ENCODE measurements at places on chromosomes 4 and X.

- DNase-seq: no peak
Observed at GRCh38 chr4:123869286-123870215, 473.0 kb downstream of the SPRY1 start.

- no peak for DNase-seq
Observed at GRCh38 chr4:52874948-52875347, 12.8 kb downstream of the RASL11B start.

- no peak for DNase-seq
Observed at GRCh38 chr4:178966644-178967043, 1524.4 kb upstream of the AGA start.

GRCh38 chr4:88583631-88584470 lies 8.4 kb upstream of the HERC3 start:
- DNase-seq: no peak

DNA sequence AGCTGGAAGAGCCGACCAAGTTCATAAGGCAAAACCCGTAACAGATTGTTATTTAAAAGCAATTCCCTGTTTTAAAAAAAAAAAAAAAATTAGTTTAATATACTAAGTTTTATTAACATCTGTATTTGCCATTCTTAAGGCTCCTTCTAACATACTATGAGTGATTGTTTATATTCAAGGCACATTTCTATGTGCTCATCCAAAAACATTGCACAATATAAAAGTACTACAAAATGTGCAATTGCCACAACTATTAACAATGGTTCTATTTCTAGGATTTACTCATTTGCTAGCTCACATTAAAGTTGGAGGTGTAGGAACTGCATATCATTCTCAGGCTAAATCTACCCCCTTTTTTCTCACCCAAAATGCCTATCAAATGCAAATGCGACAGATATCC lies 46.1 kb downstream of the CNOT6L start:
- DNase-seq: no peak

GRCh38 chrX:111349934-111350333 lies 62.1 kb downstream of the DCX start:
- DNase-seq: no peak

DNA sequence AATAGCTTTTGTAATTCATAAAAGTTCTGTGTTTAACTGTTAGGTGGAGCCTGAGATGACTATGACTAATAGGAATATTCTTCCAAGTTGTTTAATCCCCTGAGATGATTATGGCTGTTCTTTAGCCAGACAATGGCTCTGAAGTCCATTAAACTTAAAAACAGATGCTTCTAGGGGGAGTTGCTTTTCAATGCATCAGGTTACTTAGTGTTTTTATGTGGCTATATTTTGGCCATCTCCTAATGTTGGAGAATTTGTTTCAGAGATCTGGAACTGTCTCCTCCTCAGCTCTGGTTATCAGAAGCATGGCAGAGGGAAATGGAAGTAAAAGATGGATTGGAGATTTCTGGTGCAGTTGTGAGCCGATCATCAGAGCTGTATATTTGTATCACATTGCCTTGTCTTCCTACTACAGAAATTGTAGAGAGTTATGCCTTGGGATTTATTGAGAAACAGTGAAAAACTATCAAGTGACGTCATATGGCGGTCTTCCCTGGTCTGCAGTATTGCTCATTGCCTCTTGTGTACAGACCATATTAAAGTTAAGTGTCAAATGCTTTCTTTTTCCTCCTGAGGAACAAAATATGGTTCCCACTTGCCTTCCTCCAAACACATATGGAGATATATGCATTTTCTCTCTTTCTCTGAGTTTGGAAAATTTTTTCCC lies 29.8 kb downstream of the SGMS2 start:
- DNase-seq: no peak

DNA sequence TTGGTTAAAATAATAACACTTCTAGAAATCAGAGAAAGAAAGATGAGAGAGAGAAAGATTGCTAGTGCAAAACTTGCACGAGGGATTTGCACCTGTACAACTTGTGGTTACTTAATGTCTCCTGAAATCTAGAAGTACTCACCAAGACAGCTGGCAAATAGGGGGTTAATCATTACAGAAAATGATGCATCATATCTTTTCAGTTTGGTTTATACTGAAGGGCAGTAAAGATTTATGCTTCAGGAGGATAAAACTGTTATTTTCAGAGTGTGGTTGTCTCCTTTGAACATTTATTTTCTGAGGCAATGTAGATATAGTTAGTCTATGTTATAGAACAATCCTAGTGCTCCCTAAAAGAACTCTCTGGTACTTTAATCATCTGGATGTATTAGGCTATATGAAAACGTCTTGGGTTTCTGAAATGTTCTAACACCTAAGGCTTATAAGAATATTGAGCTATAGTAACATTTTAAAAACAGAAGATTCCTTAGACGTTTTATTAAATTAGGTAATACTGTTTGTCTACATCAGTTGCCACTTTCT lies 13.3 kb downstream of the ATOH1 start:
- no peak for DNase-seq

DNA sequence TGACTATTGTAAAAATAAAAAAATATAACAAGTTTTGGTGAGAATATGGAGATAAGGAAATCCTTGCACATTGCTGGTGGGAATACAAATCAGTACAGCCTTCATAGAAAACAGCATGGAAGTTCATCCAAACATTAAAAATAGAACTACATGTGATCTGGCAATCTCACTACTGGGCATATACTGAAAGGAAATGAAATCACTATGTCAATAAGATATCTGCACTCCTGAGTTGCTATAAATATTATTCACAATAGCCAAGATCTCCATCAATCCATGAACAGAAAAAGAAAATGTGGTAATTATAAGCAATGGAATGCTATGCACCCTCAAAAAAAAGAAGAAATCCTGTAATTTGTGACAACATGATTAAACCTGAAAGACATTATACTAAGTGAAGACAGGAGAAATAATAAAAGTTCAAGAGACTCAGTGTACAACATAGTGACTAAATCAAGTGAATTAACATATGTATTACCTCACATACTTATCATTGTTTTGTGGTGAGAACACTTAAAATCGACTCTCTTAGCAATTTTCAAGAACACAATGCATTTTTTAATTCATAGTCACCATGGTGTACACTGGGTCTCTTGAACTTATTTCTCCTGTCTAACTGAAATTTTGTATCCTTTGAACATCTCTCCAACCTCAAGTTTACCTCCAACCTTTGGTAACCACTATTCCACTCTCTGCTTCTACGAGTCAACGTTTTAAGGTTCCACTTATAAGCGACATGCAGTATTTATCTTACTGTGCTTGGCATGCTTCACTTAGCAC lies 1703.7 kb upstream of the AGA start:
- no peak for DNase-seq

- no peak for DNase-seq
Observed at GRCh38 chrX:19514791-19515614, at the start of gene MAP3K15. Gene MAP3K15, minus strand, starts transcription at chrX:19515508. Its CDS starts 247 bp downstream, at chrX:19515261.

GRCh38 chr4:4574792-4575191 lies 32.9 kb upstream of the STX18 start:
- DNase-seq: peak; percentile 35

DNA sequence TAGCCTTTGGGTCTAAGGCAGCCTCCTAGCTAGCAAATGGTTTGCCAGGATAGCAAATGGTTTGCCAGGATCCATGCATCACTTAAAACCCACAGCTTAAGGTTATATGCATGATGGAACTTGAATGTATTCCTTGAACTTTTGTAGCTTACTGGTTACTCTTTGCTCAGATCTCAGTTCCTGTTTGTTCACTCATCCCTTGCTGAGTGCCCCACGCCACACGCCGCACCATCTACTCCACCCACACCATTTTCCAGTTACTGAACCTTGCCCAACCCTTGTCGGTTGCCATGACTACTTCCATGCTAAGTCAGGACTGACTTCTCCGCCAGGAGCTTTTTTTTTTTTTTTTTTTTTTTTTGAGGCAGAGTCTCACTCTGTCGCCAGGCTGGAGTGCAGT lies 29.5 kb upstream of the XIAP start:
- no peak for DNase-seq

DNA sequence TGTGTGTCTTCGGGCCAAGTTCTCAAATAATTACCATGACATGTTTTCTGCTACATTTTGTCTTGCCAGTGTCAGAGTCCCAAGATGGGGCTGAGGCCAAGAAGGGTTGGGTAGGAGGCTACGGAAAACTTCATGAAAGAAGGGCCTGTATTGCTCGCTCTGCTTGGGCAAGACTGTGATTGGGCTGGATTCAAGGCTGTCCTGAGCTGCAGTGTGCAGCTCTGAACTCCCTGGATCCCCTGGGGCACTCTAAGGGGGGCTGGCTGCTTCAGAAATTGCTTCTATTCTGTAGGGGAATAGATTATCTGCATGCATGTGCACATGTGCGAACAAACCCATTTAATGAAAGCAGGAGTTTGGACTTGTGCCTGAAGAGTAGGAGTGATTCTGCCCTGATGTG lies 13.6 kb downstream of the TSPAN6 start:
- no peak for DNase-seq

DNA sequence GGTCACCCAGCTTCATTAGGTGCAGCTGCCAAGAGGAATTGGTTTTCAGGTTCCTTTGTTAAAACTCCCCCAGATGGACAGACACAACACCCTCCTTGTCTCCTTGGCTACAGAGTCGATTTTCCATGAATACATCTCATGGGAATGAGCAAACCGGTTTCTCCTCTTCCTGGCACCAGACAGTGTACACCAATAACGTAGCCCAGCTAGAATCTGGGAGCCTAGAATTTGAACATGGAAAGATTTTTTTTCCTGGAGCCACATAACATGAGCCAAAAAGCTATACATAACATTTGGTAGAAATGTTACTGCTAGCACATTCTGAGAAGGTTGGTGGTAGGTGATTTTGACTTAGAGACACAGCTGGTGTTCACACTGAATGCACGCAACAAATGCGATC lies 62.9 kb upstream of the SLC34A2 start:
- no peak for DNase-seq

- no peak for DNase-seq
Observed at GRCh38 chr4:67926485-67926884, 36.8 kb downstream of the TMPRSS11A start.

DNA sequence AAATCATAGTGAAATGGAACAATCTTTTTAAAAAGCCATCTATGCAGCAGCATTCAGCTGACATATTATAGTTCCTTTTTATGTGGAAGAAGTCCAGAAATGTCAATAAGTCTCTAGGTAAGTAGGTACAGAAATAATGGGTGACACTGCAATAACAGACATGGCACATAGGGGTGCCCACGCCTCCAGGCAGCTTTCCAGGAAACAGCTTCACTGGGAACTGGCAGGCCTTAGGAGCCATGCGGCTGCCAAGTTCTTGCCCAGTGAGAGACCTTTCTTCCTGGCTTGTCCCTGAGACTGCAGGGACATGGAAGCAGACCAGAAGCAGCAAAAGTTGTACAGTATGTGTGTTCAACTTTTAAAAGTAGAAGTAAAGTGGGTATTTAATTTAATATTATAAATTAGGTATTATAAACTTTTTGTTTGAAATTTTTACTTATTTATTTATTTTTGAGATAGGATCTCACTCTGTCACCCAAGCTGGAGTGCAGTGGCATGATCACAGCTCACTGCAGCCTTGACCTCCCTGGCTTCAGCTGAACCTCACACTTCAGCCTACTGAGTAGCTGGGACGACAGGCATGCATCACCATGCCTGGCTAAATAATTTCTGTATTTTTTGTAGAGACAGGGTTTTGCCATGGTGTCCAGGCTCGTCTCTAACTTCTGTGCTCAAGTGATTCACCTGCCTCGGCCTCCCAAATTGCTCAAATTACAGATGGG lies 12.1 kb upstream of the ETNPPL start:
- no peak for DNase-seq

GRCh38 chrX:122583551-122583950 lies 600.5 kb upstream of the GRIA3 start:
- DNase-seq: no peak

DNA sequence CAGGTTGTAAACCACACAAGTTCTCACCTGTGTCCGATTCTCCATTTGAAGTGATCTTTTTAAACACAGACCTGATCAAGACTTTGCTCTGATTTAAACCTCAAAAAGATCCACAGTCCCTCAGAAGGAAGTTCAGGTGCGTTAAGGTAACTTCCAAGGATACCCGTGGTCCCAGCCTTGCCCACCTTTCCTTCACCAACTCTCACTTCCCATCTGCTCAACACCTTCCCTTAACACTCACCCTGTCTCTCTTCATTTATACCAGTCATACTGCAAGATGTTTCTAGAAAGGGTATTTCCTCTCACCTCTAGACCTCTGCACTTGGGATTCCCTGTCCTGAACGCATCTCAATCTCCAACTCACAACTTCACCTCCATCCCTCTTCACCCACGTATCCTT lies 49.9 kb downstream of the ADGRA3 start:
- DNase-seq: no peak

Measured in CD4-positive, alpha-beta T cell (primary cell).